A549 (cell line): ENCODE measurements at places on chromosomes 11 and 22.

- DNase-seq = no peak
Measured at GRCh38 chr22:21948390-21948789, 4.3 kb downstream of the PPM1F start.

DNA sequence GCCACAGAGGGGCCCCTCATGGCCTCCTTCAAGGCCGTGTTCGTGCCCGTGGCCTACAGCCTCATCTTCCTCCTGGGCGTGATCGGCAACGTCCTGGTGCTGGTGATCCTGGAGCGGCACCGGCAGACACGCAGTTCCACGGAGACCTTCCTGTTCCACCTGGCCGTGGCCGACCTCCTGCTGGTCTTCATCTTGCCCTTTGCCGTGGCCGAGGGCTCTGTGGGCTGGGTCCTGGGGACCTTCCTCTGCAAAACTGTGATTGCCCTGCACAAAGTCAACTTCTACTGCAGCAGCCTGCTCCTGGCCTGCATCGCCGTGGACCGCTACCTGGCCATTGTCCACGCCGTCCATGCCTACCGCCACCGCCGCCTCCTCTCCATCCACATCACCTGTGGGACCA, 10.0 kb downstream of the CXCR5 start:
- DNase-seq = no peak

DNA sequence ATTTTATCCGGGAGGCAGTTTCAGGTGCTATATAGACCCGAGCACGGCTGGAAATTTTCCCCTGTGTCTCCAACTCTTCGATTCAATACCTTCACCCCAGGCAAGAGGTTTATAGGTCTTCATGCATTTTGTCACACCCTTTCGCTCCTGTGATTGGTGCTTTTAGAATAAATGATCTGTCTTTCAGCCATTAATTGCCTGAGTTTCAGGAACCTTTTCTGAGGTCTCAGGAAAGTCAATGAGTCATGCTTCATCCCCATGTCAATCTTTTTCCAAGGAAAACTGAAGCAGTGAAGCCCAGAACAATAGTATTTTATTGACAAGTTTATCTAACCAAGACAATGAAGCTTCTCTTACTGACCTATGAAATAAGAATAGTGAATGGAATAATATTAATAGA, 29.9 kb downstream of the FAM181B start:
- DNase-seq = no peak

- no peak for DNase-seq
Measured at GRCh38 chr22:23882370-23882769, 11.8 kb upstream of the MIF start.

GRCh38 chr11:22459048-22459447, 120.9 kb downstream of the SLC17A6 start:
- no peak for DNase-seq

DNA sequence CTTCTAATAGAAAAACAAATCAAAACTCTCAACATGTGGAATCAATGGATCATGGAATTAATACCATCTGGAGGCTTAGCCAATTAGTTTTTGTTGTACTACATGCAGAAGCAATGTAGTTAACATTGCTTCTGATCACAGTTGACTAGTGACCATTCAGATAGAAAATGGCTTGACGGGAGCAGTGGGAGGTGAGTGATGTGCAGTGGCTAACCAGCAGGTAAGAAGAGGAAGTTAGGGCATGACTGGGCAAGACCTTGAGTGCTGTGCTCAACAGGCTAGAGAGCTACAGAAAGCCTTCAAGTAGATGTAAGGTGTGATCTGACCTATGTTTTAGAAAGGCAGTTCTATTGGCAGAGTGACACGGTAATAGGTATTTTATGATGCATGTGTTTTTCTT, 60.7 kb upstream of the ALKBH3 start:
- no peak for DNase-seq

DNA sequence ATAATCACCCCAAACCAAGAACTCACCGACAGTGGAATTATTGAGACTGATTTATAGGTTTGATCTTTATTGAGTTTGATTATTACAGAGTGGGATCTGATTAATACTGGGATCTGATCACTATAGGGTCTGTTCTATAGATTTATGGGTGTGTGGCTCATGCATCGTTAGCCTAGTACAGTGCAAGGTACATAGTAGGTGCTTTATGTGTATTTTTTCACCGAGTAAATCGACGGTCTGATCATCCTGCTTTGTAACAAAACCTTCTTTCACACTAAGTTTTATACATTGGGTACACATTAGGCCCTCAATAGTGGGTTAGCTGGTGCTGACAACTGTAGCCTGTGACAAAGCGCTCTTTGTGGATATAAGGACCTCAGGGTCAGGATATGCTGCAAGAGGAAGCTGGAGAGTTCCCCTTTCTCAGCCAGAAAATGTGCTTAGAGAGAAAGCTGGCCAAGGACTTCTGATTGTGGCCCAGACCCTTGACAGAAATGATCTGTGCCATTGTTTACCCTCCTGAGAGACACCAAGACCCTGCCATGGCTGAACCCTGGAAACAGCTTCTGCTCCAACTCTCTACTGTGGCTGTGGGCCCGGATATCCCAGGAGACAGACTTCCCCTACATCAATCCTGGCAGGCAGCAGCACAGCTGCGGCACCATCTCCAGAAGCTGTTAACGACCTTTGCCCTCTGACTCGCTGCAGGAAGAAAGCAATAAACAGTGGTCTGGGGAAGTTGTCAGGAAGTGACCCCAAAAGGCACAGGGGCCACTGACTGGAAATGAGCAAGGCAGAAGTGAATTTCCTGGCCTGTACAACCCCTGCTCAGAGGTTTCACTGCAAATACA, 16.1 kb upstream of the TPP1 start:
- DNase-seq = no peak

- DNase-seq = no peak
Measured at GRCh38 chr11:133835593-133836548, 9.4 kb downstream of the SPATA19 start.
